Airway epithelial cell (primary cell): ENCODE measurements at places on chromosomes 2 and 18. TPM values are rescaled to one million over a fixed set of nuclear protein-coding genes. Genes with fewer than 3 reads are reported as not detected.

CLHC1 gene
- total RNA-seq, result 0.74 and 1.6 TPM in 2 replicates

MOCOS gene
- 1.2 and 2.9 TPM in 2 replicates for total RNA-seq

CYP26B1 gene
- total RNA-seq, result 2.1 and 3.7 TPM in 2 replicates

RIT2 gene
- total RNA-seq, result not detected in 2 replicates

MAL gene
- 6.1 and 8.5 TPM in 2 replicates for total RNA-seq

ERBB4 gene
- 0.09 TPM in 1 of 2 replicates, not detected in the other for total RNA-seq

AGPS gene
- 26.8 and 27.0 TPM in 2 replicates for total RNA-seq

SPTBN1 gene
- 156 and 207 TPM in 2 replicates for total RNA-seq

SH2D6 gene
- total RNA-seq, result not detected in 2 replicates

PSTPIP2 gene
- 17.2 and 20.2 TPM in 2 replicates for total RNA-seq

TNFAIP6 gene
- 0.35 TPM in 1 of 2 replicates, not detected in the other for total RNA-seq

GALNT3 gene
- total RNA-seq, result 46.2 and 56.4 TPM in 2 replicates

ERICH2 gene
- total RNA-seq, result 0.60 TPM in 1 of 2 replicates, not detected in the other

AQP12A gene
- total RNA-seq, result not detected in 2 replicates

HOXD9 gene
- not detected in 2 replicates for total RNA-seq

KRTCAP3 gene
- 44.1 and 86.7 TPM in 2 replicates for total RNA-seq

POTEI gene
- total RNA-seq, result not detected in 2 replicates

DYNAP gene
- 0.14 TPM in 1 of 2 replicates, not detected in the other for total RNA-seq

HTR2B gene
- total RNA-seq, result 0.05 TPM in 1 of 2 replicates, not detected in the other

CIB4 gene
- total RNA-seq, result not detected in 2 replicates
